ENCODE measurements at places on chromosomes 4 and X.

GRCh38 chr4:53682196-53682595, 90.9 kb upstream of the LNX1 start:
- DNase-seq = no peak

GRCh38 chr4:105147016-105147552, 408 bp downstream of the TET2 start:
- DNase-seq = no peak

GRCh38 chr4:123083646-123084045, 161.2 kb upstream of the NUDT6 start:
- DNase-seq = no peak

DNA sequence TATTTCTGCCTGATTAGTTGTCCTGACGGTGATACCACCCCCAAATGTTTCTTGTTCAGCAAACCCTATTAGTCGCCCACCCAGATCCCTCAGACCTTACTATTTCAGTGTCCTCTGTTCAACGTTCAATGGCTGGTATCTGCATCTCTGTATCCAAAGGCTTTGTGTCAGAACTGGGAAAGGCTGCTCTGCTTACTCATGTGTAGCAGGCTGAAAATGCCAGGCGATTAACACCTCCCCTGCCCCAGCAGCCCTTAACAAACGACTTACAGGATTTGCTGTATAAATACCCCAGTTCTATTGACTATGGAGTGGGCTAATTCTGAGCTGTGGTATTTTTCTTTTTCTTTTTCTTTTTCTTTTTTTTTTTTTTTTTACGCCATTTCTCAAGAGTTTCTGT, 415.0 kb downstream of the ZNF674 start:
- no peak for DNase-seq

- DNase-seq = no peak
Observed at GRCh38 chr4:176137631-176138030, 57.8 kb downstream of the SPATA4 start.
